Common myeloid progenitor, CD34-positive (primary cell): ENCODE measurements at places on chromosomes 7 and 10.

DNA sequence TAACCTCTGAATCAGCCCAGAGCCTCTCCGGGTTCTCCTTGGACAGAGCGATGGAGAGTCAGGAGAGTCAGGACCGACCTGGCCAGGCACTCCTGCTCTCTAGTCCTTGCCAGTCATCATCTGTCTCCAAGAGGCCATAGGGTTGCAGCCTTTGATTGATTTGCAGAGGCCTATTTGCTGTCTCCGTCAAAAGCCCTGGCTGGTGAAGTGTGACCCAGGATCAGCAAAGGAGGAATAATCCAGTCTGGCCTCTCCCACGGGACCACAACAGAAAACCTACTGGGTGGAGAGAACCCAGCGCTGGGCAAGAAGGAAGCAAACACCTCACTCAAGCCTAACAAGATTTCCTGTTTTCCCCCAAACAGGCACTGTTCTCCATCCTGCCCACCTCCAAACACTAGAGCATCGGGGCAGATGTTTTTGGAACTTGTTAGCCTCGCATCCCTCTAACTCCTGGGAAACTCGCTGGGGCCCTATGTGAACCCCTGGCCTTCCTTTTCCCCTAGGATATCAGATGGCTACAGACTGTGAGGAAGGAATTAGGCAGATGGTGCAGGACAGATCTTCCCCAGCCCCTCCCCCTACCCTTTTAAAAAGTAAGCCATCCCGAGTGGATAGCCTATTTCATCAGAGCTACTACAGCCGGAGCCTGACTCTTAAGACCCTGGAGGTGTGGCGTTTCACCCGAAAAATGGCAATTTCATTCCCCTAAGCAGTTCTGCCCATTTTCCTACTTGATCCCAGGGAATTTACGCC, 54.3 kb downstream of the PODXL start:
- DNase-seq, result no peak

- DNase-seq, result no peak
Observed at GRCh38 chr10:31384589-31384949, 65.6 kb downstream of the ZEB1 start.

- DNase-seq, result no peak
Observed at GRCh38 chr7:4014346-4015050, 667.6 kb upstream of the FOXK1 start.

GRCh38 chr10:123761038-123761428, 94.9 kb downstream of the GPR26 start:
- DNase-seq, result no peak

DNA sequence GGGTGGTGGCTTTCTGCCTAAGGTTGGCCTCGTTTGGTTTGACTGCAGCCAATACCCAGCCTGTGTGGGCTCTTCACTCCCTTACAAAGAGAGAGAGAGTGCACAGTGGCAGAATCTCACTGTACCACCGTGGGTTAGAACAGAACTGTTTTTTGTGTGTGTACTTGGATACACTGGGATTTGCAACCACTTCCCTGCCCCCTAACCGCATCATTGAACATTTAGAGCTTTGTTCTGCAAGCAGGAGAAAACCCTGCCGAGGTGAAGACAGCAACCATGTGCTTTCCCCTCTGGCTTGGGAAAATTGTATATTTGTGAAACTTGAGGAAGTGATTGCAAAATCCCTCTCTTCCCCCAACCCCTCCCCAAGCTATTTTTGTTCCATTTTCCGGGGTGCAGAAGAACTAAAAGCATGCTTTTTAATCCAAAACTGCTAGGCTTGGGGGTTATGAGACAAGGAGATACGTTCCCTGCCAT, 201.2 kb downstream of the TCF7L2 start:
- DNase-seq, result no peak

GRCh38 chr10:34426041-34426440, 389.1 kb downstream of the PARD3 start:
- DNase-seq, result no peak

DNA sequence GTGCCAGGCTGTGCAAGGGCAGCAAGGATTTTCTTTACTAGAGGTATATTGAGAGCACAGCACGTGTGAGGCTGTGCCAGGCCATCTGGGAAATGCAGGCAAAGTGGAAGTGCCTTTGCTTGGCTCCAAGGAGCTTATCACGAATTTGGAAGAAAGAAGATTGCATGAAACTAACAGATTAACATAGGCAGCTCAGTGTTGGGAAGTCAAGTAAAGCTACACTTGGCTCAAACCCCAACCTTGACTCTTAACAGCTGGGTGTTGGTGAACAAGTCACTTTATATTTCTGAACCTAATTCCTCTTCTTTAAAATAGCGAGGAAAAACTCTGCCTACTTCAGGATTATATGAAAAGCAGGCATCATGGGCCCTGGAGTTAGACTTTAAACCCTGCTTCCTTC, 105.2 kb downstream of the PLCE1 start:
- no peak for DNase-seq

DNA sequence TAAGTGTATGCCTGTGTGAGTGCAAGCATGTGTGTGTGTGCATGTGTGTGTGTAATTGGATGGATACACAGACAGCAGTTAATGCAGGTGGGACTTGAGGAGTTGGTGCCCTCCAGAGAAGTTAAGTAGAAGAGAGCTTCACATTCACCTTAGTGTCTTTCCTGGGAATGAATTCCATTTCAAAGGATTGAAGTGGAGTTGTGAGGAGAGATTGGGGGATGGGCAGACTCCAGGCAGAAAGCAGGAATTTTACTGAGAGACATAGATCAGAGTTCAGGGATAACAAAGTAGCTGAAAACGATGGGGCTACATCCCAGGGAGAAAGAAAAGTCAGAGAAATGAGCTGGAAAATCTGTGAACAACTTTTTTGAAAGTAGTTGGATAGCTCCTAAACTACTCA, 464.4 kb downstream of the TCERG1L start:
- DNase-seq, result no peak

GRCh38 chr10:77392236-77392721, 245.3 kb downstream of the KCNMA1 start:
- no peak for DNase-seq

- no peak for DNase-seq
Observed at GRCh38 chr7:128894101-128894440, 16.4 kb downstream of the KCP start.

- DNase-seq, result no peak
Observed at GRCh38 chr7:103343332-103343731, 1.2 kb downstream of the DNAJC2 start.

GRCh38 chr7:1893036-1893435, 223.0 kb downstream of the ELFN1 start:
- no peak for DNase-seq
